ENCODE measurements at places on chromosomes 12 and 14.

DNA sequence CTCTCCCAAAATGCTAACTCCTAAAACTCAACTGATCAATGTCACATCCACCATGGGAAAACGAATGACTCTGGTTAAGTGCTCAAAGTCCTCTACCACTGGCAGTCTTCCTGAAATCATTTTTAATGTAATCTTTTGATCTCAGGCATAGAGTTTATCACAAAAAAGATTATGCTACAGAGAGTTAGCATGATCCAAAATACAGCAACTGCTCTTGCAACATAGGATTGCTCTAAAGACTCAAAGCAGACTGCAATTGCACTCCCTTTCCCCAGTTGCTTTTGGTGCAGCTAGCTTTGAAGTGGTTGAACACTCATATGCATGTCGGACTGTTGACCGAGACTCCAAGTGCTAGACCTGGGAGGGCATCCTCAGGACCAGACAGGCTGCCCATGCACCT lies 109.3 kb downstream of the C12orf42 start:
- no peak for DNase-seq

GRCh38 chr14:73173092-73173735 lies 36.9 kb downstream of the PSEN1 start:
- no peak for DNase-seq

- DNase-seq, result no peak
These were observed 28.6 kb downstream of the CHFR start for GRCh38 chr12:132858718-132859266.

GRCh38 chr12:16880864-16881285 lies 274.9 kb upstream of the LMO3 start:
- no peak for DNase-seq

- no peak for DNase-seq
These were observed 178.1 kb downstream of the ETNK1 start for GRCh38 chr12:22802883-22803630.

DNA sequence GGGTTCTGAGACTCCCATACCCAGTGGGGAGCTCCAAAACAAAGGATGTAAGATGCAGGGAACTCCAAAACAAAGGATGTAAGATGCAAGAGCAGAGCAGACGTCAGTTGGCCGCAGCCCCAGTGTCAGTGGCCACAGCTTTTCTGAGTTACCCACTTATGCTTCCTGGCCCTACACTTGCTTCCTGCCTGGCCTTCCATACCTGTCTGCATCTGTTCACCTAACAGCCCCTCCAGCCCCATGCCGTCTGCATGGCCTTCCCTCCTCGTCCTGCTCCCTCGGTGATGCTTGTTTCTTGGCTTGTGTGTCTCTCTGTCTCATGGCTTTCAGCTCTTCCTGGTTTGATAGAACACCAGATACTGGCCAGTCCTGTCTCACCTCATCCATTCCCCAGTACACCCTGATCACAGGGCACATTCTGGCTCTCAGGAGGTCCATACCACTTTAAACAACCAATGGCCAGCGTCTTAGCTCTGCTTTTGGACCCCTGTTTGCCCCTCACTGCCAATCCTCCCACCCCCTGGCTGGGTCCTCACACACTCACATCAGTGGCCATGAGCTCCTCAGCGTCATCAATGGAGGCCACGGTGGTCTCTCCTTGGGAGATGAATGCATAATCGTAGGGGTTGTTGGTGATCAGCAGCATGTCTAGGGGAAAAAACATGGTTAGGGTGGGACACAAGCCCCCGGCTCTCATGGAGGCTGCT lies 5.3 kb downstream of the MYH7 start:
- no peak for DNase-seq

DNA sequence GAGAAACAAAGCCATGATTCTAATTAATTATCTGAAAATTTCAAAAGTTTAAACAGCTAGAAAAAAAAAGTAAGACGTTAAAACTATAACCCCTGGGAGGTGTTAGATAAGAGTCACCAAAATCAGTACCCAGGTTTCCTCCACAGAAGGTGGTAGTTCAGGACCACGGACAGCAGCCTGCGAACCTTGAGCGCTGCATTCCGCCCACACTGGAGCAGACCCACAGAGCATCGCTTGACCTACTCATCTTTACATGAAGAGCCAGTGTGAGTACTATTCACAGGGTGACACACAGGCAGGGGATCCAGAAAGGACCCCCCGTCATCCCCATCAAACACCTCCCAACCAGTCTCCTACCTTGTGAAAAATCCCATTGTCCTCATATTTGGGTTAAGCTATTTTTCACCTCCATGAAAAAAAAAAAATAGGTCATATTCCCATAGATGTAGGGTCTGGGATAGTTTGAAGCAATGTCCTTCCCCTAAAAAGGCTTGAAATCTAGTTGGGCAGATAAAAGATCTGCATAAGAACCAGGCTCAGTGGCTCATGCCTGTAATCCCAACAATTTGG lies 8.8 kb upstream of the CHGA start:
- peak; percentile 69 for DNase-seq

- DNase-seq, result no peak
These were observed 21.5 kb downstream of the CPSF2 start for GRCh38 chr14:92143309-92143708.

DNA sequence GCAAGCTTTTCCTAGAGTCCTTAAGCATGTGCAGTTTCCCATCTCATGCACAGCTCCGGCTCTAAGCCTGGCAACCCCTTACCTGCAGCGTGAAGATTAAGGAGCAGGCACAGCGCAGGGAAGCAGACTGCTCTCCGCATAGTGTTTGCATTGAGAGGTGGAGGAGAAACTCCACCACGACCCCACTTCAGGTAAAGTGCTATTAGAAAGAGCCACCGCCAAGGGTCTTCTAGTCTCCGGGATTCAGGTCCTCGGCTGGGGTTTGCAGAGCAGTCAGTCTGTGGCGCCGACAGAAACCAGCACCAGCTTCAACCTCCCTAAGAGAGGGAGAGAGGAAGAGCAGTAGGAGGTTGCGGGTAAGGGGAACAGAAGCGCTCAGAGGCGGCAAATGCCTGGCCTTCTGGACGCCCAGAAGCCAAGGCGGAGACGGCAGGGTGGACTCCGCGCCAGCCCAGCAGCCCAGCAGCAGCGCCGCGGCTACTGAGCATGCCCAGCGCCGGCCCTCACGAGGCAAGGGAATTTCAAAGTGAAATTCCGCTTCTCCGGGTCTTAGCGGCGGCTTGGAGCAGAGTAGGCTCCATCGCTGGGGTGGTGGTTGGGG lies at the start of gene PTPRR:
TSS of gene PTPRR (minus strand) at position 488 of the 601 bp plus-strand sequence. CDS start at position 140, 348 bp downstream.
- peak; percentile 4 for DNase-seq

GRCh38 chr12:123696646-123697045 lies 15.5 kb upstream of the ATP6V0A2 start:
- DNase-seq, result no peak

DNA sequence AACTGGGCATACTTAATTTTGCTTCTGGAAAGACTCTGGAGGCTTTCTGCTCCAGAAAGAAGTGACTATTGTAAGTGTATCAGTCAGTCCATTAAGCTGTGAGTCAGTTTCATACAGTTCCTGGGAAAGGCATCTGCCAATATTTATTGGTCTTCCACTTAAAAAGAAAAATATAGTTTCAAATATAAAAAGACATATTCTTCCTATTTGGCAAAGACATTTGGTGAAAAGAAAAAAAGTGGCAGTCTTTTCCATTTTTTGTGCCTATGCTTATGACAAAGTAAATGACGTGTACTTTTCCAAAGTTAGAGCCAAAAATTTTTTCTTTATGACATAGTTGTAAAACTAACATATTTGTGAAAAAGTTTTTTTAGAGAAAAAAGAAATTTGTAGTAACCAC lies 12.3 kb downstream of the TMEM30B start:
- no peak for DNase-seq

GRCh38 chr14:53151523-53152183 lies 1.5 kb downstream of the DDHD1 start:
- DNase-seq, result peak; percentile 71

GRCh38 chr14:92308716-92309115 lies 14.2 kb upstream of the SLC24A4 start:
- no peak for DNase-seq

- DNase-seq, result peak; percentile 19
These were observed at the start of gene FBLN5 for GRCh38 chr14:91947475-91948184. Gene FBLN5 (minus strand): TSS chr14:91947694. CDS start chr14:91947229, 465 bp downstream.

DNA sequence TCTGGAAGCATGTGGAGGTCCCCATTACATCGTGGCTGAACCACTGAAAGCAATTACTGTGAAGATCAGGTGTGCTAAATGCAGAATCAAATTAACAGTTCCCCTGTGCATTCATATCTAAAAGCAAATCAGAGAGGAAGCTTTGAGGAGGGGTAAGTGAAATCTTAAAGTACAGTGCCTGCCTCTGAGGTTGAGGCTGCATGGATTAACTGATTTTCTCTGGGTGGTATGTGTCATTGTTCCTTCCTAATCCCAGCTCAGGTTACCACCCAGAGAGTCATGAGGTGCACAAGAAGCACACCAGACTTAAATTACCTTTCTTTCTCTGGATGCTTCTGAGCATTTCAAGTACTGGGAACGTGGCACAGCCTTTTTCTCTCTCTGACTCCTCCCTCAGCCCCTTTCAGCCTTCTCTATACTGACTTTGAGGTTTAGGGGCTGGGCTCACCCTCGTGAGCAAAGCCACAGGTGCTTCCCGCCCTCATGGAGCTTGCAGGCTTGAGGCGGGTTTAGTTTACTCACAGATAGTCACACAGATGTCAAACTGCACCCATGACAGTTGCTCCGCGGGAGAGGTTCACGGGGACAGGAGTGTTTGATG lies 237.6 kb upstream of the CRY1 start:
- DNase-seq, result peak; percentile 71

DNA sequence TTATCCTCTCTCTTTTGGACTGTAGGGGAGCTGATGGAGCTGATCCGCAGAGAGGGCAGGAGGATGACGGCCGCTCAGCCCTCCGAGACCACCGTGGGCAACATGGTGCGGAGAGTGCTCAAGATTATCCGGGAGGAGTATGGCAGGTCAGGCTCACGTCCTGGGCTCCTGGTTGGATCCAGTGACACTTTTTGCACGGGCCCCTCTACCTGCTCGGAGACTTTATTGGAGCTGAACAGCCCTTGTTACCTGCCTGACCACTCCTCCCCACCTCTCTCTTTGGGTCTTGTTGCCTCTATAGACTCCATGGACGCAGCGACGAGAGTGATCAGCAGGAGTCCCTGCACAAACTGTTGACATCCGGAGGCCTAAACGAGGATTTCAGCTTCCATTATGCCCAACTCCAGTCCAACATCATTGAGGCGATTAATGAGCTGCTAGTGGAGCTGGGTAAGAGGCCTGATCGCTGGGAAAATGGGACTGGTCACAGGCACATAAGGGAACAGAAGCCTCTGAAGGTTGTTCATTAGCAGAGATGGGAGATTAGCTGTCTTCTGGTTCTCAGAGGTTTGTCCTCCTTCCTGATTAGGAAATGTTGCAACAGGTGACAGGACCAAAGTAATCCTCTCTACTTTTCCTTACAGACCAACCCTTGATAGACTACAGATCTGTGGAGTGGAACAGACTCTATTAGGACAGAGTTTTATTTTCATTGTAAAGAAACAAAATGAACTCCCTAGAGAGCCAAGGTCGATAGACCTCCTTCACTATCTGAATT lies 718 bp downstream of the EIF2B2 start:
- DNase-seq, result peak; percentile 9

- no peak for DNase-seq
These were observed 1.8 kb downstream of the CDK2AP1 start for GRCh38 chr12:123269896-123270213.

- no peak for DNase-seq
These were observed 61.1 kb downstream of the RPS6KA5 start for GRCh38 chr14:90999299-90999698.

GRCh38 chr12:111073370-111073769 lies 153.0 kb upstream of the MYL2 start:
- DNase-seq, result no peak

DNA sequence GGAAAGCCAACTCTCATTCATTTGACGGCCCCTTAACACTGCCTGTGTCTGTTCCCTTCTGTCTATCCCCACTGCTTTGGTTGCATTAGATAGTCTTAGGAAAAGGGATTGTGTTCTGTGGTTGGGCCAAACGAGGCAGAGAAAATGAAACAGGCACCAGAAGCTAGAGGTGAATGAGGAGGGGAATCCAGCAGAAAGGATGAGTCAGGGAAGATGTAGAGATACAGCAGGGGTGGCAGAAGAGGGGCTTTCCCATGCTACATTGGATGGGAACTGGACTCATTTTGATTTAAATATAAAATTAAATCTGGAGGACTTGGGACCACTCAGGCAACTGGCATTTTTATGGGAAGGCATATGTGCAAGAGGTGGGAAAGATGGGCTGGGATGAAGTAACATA lies 43.3 kb downstream of the OTOGL start:
- peak; percentile 29 for DNase-seq

DNA sequence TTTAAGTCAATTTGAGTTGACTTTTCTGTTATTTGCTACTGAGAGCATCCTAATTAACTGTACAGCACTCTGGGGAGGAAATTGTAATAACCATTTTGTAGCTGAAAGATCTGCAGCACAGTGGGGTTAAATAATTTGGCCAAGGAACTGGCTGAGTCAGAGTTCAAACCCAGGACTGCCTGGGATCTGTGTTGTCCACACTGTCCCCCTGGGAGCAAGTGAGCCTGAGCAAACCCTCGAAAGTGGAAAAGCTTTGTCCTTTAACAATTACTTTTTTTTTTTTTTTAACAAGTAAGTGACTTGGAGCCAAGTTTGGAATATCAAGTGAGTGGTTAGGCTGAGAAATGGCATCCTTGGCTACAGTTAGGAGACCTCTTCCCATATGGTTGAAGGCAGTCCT lies 247.2 kb upstream of the CCDC196 start:
- no peak for DNase-seq
